ENCODE measurements at places on chromosomes 12 and 14. TPM values are rescaled to one million over a fixed set of nuclear protein-coding genes. Genes with fewer than 3 reads are reported as not detected.

DNA sequence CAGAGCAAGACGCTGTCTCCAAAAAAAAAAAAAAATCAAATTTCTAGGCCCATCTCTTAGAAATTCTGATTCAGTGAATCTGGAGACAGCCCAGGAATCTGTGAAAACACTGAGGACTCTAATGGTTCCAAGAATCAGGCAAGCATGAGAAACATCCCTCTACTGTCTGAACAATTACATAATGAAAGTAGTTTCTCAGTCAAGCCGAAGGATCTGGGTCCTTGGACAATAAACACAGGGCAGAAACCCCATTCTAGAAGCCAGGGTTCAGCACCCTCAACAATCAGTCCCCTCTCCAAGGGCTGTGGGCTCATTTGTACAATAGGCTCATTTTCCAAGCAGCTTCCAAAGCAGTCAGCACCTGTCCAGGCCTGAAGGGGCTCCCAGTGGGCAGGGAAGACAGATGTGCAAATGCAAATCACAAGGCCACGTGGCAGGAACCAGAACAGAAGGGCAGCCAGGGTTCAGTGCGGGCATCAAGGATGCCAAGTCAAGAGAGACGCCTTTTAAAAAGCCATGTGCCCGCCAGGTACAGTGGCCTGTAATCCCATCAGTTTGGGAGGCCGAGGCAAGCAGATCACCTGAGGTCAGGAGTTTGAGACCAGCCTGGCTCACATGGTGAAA, 96.1 kb downstream of the KSR2 start:
- DNase-seq, result no peak

GRCh38 chr12:56922031-56922430, 12.2 kb downstream of the SDR9C7 start:
- no peak for DNase-seq

NXPH4 gene
- 4.9 TPM for polyA plus RNA-seq

FOXN4 gene
- polyA plus RNA-seq, result not detected

CYP46A1 gene
- polyA plus RNA-seq, result not detected

GRCh38 chr14:29846339-29847055, 81.2 kb downstream of the PRKD1 start:
- no peak for DNase-seq

RERG gene
- polyA plus RNA-seq, result not detected

INSM2 gene
- polyA plus RNA-seq, result not detected

NRL gene
- 8.6 TPM for polyA plus RNA-seq

GRCh38 chr14:102819747-102820330, 42.6 kb downstream of the TRAF3 start:
- no peak for DNase-seq

DNA sequence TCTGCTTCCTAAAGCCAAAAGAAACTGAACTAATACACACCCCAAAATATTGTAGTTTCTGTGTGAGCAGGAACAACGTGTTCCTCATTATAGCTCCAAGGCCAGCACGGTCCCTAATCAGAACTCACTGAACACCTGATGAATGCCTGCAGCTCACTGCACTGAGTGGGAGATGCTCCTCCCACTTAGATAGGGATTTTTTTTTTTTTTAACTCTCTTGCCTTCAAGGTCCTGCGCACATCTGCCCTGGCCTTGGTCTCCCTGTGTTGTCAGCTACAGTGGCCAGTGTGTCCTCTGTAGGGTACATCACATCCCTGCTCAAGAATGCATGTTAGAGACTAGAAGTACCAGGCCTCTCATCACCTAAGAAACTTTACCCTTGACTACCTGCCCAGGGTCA, 44.3 kb upstream of the TMPO start:
- no peak for DNase-seq

TAS2R46 gene
- polyA plus RNA-seq, result not detected

GRCh38 chr14:91339671-91340369, 77.8 kb downstream of the CCDC88C start:
- DNase-seq, result no peak

DNA sequence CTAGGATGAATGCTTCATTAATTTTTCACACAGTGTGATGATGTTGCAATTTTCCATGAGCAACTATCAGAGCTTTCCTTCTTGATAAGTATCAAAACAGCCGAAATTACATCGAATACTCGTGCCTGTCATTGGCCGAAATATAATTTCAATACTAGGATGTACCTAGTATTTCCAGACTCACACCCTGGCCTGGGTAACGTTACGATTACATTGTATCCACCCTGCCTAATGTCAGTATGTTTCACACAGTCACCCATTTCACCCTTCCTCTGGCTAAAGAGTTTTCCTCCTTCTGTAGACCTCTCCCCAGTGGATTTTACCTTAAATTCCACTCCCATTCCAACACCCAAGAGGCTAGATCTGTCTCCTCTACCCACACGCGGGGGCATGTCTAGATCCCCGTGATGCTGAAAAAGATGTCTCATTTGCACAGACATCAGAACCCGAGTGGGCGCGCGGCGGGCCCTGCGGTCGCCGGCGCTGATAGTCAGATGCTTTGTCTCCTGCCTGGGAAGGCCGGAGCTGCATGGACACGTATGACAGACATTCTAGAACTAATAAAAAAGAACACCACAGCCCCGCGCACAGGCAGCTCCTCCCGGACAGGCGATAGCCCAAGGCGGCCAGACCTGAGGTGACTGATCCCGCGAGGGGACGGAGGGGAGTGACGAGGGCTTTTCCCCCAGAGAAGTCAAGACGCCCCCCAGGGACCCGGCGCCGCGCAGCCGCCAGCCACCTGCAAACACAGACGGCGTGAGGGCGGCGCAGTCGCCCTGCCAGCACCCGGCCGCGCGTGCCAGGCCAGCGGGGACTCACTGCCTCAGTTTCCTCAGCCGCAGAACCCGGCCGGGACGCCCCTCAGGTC, 723 bp downstream of the KIF21A start:
- DNase-seq, result peak; percentile 7

DNA sequence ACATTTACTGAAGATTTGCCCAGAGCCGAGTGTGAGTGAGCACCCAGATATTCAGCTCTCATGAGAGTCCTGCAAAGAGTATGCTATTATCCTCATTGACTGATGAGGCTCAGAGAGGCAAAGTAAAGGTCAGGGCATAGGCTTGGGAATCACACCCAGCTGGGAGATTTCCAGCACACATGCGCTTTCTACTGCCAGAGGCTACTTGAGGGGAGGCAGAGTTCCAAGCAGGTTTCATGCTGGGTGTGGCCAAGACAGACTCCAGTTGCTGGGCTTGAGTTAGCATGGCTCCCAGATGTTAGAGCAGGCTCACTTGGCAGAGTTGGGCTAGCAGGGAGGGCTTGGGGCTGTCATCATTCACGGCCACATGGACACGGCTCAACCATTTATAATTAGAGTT, 14.4 kb upstream of the FAM181A start:
- no peak for DNase-seq

DNA sequence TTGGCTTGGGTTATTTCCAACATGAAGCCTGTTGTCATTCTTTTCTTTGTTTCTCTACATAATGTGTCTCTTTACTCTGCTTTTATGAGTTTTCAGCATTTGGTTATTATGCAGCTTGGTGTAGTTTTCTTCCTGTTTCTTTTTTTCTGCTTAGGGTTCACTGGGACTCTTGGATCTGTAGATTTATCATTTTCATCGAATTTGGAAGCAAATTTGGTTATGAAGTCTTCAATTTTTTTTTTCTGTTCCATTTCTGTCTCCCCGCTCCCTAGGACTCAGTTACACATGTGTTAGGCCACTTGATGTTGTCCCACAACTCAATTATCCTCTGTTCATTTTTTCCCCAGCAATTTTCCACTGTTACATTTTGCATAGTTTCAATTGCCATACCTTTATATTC, 13.8 kb upstream of the BEGAIN start:
- DNase-seq, result no peak

GRCh38 chr12:44582521-44582920, 293.6 kb downstream of the NELL2 start:
- no peak for DNase-seq

- no peak for DNase-seq
Observed at GRCh38 chr12:2646341-2646740, 148.4 kb upstream of the FKBP4 start.

GRCh38 chr14:36829547-36829946, 167.9 kb downstream of the PAX9 start:
- no peak for DNase-seq

NDRG2 gene
- 5.8 TPM for polyA plus RNA-seq

DNA sequence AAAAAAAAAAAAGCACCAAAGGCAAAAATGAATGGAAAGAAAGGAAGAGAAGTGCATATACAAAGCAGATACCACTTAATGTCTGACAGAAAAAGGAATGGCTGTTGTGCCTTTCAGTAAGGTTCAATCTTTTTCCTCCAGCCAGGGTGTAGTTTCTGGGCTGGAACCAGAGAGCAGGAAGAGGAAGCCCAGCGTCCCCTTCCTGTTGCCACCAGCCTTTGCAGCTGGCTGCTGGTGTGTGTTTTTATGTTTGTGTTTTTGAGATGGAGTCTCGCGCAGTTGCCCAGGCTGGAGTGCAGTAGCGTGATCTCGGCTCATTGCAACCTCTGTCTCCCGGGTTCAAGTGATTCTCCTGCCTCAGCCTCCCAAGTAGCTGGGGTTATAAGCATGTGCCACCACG, 64.6 kb upstream of the LTA4H start:
- DNase-seq, result no peak

C14orf39 gene
- not detected for polyA plus RNA-seq

DNA sequence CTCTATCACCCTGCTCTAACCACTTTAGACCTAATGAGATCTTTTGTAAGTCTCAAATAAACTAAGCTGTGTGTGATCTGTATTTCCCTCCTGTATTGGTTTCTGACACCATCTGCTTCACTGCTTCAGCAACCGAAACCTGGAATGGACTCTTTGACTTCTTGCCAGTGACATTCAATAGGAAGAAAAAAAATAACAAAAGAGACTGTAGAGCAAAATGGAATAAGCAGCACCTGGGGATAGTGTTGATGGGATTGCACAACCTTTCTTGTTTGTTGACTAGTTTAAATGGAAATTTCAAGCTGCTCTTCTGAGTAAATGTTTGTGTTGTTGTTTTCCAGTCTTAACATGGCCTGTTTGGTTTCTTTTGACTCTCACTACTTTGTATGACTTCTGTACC, 888.6 kb upstream of the SEL1L start:
- no peak for DNase-seq

GRCh38 chr12:32893043-32893442, 3.5 kb downstream of the PKP2 start:
- DNase-seq, result no peak

DNA sequence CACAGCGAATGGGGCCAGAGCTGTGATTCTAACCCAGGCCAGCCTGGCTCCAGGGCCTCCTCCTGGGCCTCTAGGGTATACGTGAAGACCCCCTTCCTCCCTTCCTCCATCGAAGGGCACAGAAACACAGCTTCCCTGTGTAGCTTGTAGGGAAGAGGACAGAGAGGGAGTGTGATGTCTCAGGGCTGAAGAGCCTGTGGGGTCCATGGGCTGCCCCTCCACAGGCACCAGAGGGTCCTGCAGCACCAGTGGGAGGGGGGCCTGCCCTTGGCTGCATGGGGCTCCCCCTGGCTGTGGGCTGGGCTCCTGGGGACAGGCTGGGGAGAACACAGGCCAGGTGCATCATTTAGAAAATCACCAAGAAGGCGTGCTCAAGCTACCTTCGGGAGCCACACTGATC, 178.5 kb downstream of the CALM1 start:
- no peak for DNase-seq

DNA sequence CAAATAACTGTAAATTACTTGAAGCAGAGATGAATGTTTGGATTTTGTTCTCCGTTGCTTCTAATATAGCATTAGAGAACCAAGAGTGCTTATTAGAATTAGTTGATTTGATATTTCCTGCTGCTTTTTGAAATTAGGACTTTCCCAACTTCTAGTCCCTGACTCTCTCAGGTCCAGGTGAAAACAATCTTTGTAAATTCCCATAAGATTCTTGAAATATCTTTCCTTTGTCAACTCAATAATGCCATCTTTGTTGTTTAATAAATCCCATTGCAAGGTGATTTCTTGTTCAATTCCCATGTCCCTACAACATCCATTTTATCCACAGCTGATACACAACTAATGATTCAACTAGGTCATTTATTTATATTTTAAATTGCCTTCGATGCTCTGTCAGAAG, at the start of gene OR4K2:
TSS of gene OR4K2 (plus strand) at position 301 of the 400 bp plus-strand sequence. CDS start 1,126 bp downstream, outside the sequence.
- no peak for DNase-seq

GRCh38 chr14:104970231-104971068, 7.7 kb downstream of the AHNAK2 start:
- DNase-seq, result no peak
